Stimulated activated CD4-positive, alpha-beta T cell treated with anti-CD3 and anti-CD28 coated beads, Interleukin-12 subunit alpha, Interleukin-12 subunit beta, amount 100 ng/mL, for 48 hours (primary cell): ENCODE measurements at places on chromosomes 2 and 18.

DNA sequence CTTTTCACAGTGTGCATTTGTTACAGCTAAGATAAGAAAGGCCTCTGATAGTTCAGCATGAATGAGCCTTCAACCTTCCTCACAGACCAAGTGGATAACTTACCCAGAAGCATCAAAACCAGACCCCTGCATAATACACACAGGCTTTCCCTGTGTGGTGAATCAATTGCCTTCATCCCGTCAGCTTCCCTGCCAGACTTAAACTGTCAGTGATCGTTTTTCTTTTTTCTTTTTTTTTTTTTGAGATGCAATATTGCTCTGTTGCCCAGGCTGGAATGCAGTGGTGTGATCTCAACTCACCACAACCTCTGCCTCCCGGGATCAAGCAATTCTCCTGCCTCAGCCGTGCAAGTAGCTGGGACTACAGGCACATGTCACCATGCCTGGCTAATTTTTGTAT lies 20.5 kb upstream of the SLC35F5 start:
- no peak for DNase-seq

- no peak for DNase-seq
Observed at GRCh38 chr2:156864325-156864724, 393.2 kb upstream of the GALNT5 start.

DNA sequence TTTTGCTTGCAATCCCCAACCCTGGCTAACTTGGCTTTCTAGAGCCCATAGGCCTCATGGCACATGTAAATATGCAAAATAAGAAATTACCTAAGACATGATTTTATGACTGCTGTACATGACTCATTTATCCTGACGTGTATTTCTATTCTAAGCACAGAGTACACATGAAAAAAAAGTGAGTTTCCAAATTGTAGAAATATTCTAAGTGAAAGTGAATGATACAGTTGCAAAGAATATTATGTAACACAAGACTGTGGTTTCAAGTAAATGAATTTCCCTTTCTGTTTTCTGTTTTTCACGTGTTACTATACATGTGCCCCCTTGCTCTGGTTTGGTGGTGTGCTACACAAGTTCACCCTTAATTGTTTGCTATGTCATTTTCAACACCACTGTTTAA lies 162.4 kb downstream of the LRP1B start:
- no peak for DNase-seq

GRCh38 chr2:21429747-21430146 lies 306.0 kb downstream of the TDRD15 start:
- DNase-seq = no peak

DNA sequence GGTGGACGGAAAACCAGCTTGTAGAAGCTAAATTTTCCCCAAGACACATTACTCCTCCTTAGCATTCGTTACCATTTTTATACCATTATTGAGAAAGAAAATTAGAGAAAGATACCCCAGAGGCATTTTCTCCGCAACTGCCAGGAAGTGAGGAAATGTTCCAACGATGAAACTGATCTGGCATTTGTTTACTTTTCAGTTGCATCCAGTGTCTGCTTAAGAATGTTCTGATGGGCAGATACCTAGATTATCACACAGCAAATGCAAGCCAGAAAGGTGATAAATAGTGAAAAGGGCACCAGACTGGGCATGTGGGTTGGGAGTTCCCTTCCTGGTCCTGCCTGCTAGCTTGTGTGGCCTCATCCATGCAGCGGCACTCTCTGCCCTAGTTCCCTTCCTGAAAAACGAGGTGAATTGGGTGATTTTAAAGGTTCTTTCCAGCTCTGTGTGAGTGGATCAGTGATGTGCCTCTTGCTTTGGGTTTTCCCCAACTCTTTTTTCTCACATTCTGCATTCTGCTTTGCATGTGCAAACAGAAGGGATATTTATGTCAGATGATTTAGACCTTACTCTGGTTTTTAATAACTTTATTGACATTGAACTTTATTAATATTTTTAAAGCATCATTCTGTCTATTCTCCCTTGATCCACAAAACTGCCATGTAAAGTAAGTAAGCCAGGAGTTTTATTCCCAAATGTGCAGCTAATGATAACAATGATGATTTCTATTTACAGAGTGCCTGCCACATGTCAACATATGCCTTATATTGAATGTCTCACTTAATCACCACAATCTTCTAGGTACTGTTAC lies 139.6 kb downstream of the INSIG2 start:
- no peak for DNase-seq

GRCh38 chr2:143121079-143121478 lies 8.1 kb upstream of the ARHGAP15 start:
- DNase-seq = no peak

DNA sequence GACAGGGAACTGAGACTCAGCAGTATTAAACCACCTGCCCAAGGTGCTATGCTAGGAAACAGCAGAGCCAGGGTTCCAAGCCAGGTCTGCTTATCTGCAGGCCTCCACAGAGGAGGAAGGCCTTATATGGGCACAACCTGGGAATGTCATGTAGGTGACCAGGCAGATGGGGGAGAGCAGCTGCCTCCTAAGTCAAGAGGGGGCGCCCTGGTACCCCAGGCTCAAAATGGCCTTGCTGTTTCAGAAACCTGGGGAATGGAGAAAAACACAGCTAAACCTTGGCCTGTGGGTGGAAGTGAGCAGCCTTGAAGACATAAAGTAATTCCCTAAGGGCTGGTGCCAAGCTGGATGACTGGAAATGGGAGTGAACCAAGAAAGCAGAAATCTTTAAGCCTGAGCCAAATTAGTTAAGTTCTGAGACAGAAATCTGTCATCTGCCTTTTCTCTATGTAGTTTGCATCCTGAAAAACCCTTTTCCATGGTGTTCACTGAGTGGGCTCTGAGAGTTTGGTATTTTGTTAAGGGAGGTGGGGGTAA lies 79.1 kb downstream of the MAPK4 start:
- no peak for DNase-seq

DNA sequence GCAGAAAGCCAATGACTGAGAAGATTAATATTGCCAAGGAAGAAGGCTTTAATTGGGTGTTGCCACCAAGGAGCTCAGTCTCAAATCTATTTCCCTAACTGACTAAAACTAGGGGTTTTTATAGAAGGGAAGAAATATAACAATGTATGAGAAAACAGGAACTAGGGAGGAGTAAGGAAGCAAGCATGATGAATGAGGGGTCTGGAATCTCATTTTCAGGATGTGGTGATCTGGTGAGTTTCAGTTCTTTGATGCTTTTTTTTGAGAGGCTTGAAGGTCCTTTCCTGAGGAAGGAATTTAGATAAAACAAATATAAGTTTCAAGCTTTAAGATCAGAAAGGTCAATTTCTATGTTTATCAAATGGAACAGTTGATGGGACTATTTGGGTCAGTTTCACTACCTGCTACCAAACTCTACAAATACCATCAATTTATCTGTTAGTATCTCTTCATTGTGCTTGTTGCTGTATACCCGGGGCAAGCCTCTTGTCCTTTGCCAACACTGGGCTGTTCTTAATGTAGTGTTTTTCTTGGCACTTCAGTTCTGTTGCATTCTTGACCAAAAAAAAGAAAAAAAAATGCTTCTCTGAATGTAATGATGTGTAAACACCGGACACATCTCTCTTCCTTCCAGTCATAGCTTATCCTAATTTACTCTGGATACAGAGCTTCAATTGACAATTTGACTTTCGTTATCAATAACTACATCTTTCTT lies 357.0 kb downstream of the GALNT13 start:
- DNase-seq = no peak

GRCh38 chr2:239144713-239144999 lies 256.2 kb downstream of the HDAC4 start:
- DNase-seq = no peak

DNA sequence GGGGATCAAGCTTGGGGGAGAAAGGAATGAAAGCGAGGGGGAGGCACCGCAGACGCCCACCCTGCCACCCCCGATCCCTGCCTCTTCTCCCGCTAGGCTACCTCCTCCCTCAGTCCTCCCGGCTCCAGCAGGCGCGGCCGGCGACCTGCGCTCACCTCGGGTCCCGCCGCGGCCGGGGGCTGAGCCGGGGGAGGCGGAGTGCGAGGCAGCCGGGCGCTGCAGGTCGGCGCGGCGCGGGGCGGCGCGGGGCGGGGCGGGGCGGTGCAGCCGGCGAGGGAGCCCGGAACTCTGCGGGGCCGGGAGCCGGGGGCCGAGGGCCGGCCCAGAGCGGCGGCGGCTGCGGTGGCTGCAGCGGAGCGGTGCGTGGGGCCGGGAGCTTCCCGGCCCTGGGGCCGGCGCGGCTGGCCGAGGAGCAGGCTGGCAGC lies 477 bp downstream of the ACVR1 start:
- peak; percentile 54 for DNase-seq

DNA sequence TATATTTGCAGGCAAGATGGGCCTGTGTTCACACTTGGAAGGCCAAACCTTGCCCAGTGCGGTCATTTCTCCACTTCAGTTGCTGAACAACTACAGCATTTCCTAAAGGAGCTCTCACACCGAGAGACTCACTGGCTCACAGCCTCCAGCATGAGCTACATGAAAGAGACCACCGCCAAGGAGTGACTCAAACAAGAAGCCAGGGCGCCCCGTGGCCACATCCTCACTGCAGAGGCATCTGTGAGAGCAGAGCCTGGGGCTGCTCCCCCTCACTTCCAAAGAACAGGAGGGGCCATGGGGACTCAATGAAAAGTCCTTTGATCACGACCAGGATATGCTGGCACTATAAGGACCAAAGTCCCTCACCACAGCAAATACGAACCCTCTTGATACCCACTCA lies 50.0 kb downstream of the TMEM163 start:
- DNase-seq = peak; percentile 65

DNA sequence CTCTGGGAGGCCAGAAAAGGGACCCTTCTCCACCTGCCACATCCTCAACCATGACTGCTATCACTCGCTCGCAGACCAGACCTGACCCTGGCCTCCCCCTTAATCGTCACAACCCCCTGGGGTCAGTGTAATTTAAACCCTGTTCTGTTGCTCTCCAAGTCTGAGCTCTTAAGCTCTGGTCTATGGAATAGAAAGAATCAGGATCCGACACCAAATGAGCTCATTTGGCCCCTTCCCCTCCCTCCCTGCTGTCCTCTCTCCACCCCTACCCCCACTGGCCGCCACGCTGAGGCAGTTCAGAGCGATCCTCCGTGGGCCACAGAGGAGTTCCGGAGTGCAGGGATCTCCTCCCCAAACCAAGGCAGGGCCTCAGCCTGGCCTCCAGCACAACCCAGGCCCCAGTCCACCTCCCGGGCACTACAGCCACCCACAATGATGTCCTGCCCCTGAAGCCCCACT lies 5.3 kb downstream of the DNMT3A start:
- no peak for DNase-seq

DNA sequence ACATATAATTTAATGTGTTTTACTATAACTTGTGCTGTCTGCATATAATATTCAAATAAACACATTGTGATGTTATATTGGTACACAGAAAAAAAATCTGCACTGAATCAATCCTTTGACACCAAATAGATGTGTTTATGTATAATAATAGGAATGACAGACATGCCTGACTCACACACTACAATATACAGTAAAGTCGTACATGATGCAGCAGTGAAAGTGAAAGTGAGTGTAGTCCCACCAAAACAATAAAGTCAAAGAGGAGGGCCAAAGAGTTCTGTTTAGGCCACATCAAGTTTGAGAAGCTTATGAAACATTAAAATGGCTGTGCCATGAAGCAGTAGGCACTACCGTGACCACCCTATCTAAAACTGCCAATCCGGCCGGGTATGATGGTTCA lies 8.2 kb upstream of the RBM44 start:
- no peak for DNase-seq

GRCh38 chr2:84639751-84640150 lies 123.5 kb downstream of the DNAH6 start:
- no peak for DNase-seq

- no peak for DNase-seq
Observed at GRCh38 chr2:68482296-68482820, 15.0 kb downstream of the APLF start.

- no peak for DNase-seq
Observed at GRCh38 chr2:67878743-67879142, 184.1 kb downstream of the C1D start.

DNA sequence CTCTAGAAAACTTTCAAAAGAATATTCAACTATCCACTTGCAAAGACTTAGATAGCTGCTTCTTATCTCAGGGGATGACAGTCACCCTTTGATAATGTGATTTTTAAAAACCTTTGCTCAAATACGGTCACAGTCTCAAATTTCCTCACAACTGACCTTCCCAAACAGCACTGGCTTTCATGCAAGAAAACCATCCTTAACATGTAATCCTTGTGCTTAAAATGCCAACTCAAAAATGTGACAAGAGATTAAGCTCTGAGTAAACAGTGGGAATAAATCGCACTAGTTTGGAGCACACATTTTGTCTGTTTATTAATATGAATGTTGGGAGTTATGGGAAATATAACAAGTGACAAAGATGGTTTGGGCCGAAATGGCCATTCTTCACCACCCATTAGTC lies 87.5 kb upstream of the CCBE1 start:
- no peak for DNase-seq

DNA sequence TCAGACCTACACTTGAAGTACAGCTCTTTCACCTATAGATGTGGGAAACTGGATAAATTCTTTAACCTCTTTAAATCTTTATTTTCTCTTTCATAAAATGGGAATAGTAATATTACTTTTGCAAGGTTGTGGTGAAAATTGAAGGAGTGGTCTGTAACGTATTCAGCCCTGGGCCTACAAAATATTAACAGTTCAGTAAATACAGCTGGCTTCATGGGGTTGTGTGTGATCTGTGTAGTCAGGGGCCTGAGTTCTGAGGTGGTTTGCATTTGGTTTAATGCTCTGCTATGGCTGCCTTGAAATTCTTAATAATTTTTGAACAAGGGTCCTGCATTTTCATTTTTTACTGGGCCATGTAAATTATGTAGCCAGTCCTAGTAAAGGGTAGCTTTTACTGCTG lies 16.8 kb upstream of the EML6 start:
- DNase-seq = no peak

DNA sequence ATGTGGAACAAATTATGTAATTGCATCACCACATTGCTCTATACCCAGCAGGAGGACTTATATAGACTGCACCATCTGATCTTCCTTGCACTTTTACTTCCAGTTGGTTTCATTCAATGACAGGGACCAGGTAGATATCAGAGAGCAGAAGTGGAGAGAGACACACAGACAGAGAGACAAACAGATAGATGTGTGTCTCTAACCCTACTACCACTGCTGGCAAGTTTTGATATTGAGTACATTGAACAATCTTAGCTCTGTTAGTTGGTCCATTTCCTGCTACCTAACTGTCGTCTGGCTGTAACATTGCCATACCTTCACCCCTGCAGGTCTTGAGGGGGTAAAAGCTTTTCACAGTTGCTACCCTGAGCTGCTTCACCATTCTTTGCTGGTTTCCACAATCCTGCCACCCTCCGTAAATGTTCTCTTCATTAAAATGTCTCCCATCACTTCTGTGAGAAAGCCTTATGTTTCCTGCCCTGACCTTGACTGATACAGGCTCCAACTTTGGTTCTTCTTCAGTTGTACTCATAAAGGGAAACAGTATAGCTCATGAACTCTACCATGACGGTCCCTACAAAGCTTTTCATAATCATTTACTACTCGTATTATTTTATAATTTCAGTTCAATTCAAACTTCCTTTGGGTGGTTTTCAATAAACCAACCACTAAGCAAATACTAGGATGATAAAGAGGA lies 62.3 kb upstream of the ITGA4 start:
- no peak for DNase-seq

GRCh38 chr2:5937851-5938565 lies 245.8 kb downstream of the SOX11 start:
- DNase-seq = no peak

GRCh38 chr2:110772383-110772755 lies 40.0 kb downstream of the ACOXL start:
- DNase-seq = no peak

- no peak for DNase-seq
Observed at GRCh38 chr2:219752726-219753125, 125.3 kb downstream of the SLC4A3 start.

- no peak for DNase-seq
Observed at GRCh38 chr18:55633032-55633431, 45.0 kb upstream of the TCF4 start.
